ENCODE measurements at places on chromosomes 3 and 15.

- DNase-seq = no peak
Observed at GRCh38 chr15:77329202-77329601, 90.7 kb downstream of the PEAK1 start.

GRCh38 chr15:69082554-69082953 lies 68.1 kb downstream of the NOX5 start:
- no peak for DNase-seq

- DNase-seq = no peak
Observed at GRCh38 chr15:51398626-51399025, 57.2 kb downstream of the GLDN start.

GRCh38 chr3:130904491-130904890 lies 10.6 kb downstream of the ATP2C1 start:
- no peak for DNase-seq

- no peak for DNase-seq
Observed at GRCh38 chr15:62975515-62975914, 67.0 kb upstream of the TPM1 start.

GRCh38 chr3:17967111-17967510 lies 224.7 kb upstream of the TBC1D5 start:
- no peak for DNase-seq

DNA sequence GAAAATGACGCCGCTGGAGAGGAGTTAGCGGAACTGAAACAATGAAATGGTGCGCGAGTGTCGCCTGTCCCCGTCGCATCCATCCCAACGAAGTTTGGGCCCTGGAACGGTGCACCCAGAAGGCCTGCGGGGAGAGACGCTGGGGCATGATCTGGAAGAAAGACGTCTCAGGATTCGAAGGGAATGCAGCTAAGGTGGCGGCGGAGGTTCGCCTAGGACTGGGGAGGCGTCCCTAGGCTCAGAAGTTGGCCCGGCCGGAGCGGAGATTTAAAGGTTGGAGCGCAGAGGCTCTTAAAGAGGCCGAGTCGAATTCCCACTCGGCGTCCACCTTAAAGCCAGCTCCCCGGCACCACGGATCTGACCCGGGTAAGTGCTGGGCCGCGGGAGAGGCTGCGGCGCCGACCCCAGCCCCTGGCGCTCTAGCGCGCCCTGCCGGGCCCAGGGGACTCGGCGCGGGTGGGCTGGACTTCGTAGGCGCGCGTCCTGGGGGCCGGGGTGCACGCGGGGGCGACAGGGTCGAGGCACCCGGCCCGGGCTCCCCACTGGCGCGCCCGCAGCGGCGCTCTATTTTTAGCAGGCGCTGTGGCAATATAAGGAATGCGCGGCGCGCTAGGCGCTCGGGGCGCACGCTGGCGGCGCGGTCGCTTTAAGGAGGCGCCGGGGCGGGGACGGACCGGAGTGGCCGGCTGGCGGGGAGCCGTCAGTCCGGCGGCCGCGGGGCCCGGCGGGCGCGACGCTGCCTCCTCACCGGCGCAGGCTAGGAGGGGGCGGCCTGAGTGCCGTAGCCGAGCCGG lies at the start of gene MRAS:
MRAS (plus strand) TSS at position 620 of the 794 bp plus-strand sequence. CDS start 24,305 bp downstream, outside the sequence.
- peak; percentile 67 for DNase-seq

DNA sequence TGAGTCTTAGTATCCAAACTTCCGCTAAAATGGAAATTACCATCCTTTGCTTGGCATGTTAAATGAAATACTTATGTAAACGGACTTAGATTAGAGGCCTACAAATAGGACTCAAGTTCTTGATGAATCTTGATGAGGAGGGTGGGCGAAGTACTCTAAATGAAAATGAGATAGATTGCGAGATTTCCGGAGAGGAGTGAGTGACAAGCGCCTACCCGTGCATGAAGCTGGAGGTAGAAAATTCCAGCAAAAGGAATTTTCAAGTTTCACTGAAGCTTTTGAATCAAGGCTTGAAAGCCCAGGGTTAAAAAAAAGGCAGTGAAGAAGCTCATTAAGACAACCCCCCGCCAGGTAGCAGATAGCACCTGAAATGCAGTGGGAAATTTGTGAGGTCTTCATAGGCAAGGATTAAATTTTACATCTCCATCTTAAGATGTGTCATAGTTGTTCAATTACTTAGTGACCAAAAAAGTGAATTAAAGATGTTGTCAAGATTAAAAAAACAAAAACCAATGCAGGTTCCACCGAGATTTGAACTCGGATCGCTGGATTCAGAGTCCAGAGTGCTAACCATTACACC lies 655 bp upstream of the RAB11A start:
- DNase-seq = no peak

- DNase-seq = no peak
Observed at GRCh38 chr3:189630767-189631372, 319 bp upstream of the TP63 start.

- DNase-seq = no peak
Observed at GRCh38 chr3:145776782-145777408, 384.1 kb downstream of the PLOD2 start.

- DNase-seq = no peak
Observed at GRCh38 chr15:70272565-70273355, 175.0 kb upstream of the TLE3 start.

GRCh38 chr15:85168642-85169173 lies 187.1 kb downstream of the PDE8A start:
- DNase-seq = peak; percentile 78

All from activated effector memory CD4-positive, alpha-beta T cell treated with anti-CD3 and anti-CD28 coated beads, Interleukin-2, amount 50 U/mL, for 16 hours (primary cell).